Natural killer cell treated with Interleukin-12 subunit alpha and Interleukin-12 subunit beta and Interleukin-15 and Interleukin-18, amount 100 ng/mL, for 72 hours (primary cell): ENCODE measurements at places on chromosomes 5 and 9. TPM values are rescaled to one million over a fixed set of nuclear protein-coding genes. Genes with fewer than 3 reads are reported as not detected.

- no peak overlapping the region for H3K27ac ChIP-seq
- H3K27me3 ChIP-seq = no peaks in the 10 kb centered on the region
- H3K36me3 ChIP-seq = no peaks in the 10 kb centered on the region
- H3K4me3 ChIP-seq = no peak overlapping the region
- no peaks in the 10 kb centered on the region for H3K4me1 ChIP-seq
Measured at GRCh38 chr5:60399507-60399906, 300.5 kb downstream of the DEPDC1B start.

DNA sequence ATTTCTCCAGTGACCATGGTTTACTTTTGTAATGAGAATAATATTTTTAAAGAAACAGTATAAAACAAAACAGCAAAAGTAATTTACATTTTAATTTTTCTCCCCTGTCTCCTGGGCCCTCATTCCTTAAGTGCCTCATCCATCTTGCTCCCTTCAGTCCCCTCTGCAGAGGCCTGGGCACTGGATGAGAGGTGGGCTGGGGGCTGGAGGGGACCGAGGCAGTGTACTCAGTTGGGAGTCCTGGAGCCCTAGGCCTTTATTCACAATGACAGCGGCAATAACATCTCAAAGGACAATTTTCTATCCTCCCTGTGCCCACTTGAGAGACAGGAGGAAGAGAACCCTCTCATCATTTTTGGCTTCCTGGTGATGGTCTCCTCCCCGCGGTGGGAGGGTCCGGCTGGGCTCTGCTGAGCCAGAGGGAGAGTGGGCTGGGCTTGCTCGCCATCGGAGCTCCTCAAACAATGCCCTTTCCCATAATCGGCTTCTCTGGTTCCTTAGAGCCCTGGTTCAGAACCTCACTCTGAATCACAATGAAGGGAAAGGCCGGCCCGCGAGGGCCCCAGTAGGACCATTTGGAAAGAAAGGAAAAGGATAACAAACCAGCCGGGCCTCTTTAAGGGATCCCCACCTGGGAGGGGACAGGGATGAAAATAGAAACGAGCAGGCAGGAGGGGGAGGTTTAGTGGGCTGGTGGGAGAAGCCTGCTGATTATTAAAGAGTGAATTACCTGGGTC lies 9.7 kb upstream of the SMIM32 start:
- no peaks in the 10 kb centered on the region for H3K4me1 ChIP-seq
- no peak for DNase-seq
- H3K27me3 ChIP-seq = peaks cover 19% of the 10 kb centered on the region
- no peak overlapping the region for H3K27ac ChIP-seq
- H3K4me3 ChIP-seq = no peak overlapping the region
- no peaks in the 10 kb centered on the region for H3K36me3 ChIP-seq

- DNase-seq = no peak
- H3K36me3 ChIP-seq = peaks cover 5% of the 10 kb centered on the region
- H3K4me3 ChIP-seq = no peak overlapping the region
- H3K27me3 ChIP-seq = peaks cover 30% of the 10 kb centered on the region
- H3K4me1 ChIP-seq = peaks cover 8% of the 10 kb centered on the region
- H3K27ac ChIP-seq = no peak overlapping the region
Measured at GRCh38 chr9:126607086-126607485, 6.6 kb upstream of the LMX1B start.

Gene PCAT7
- not detected for total RNA-seq

DNA sequence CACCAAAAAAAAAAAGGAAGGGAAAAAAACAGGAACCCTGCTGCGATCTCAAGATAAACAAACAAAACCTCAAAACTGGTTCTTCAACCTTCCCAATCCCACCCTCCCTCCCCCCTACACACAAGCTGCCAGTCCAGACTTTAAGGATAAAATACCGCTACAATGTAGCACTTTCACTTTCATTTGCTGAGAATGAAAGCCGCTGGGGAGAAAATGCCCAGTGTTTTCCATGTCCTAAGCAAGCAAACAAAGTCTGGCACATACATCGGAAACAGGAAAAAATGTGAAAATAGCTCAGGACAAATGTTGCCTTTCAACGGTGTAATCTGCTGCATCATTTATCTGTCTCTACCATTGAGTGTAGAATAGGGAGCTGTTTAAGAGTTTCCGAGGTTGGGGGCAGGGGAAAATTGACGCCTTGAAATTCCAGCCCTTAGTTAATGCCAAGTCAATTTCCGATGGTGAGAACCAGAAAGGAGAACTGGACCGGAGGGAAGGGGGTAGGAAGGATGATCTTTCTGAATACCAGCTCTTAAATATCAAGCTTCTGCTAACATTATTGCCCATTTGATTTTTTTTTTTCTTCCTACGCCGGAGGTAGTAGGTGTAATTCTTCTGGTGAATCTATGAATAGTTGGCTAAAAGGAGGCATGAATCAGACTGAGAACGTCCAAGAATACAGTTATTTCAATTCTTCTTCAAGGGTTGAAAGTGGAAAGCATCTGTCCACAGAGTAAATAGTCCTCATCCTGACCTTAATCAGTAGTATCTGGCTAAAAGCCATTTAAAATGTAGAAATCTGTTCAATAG lies 1.2 kb upstream of the ADAMTS6 start:
- no peaks in the 10 kb centered on the region for H3K36me3 ChIP-seq
- H3K27me3 ChIP-seq = no peaks in the 10 kb centered on the region
- DNase-seq = no peak
- peaks cover 9% of the 10 kb centered on the region for H3K4me1 ChIP-seq
- H3K4me3 ChIP-seq = no peak overlapping the region

DNA sequence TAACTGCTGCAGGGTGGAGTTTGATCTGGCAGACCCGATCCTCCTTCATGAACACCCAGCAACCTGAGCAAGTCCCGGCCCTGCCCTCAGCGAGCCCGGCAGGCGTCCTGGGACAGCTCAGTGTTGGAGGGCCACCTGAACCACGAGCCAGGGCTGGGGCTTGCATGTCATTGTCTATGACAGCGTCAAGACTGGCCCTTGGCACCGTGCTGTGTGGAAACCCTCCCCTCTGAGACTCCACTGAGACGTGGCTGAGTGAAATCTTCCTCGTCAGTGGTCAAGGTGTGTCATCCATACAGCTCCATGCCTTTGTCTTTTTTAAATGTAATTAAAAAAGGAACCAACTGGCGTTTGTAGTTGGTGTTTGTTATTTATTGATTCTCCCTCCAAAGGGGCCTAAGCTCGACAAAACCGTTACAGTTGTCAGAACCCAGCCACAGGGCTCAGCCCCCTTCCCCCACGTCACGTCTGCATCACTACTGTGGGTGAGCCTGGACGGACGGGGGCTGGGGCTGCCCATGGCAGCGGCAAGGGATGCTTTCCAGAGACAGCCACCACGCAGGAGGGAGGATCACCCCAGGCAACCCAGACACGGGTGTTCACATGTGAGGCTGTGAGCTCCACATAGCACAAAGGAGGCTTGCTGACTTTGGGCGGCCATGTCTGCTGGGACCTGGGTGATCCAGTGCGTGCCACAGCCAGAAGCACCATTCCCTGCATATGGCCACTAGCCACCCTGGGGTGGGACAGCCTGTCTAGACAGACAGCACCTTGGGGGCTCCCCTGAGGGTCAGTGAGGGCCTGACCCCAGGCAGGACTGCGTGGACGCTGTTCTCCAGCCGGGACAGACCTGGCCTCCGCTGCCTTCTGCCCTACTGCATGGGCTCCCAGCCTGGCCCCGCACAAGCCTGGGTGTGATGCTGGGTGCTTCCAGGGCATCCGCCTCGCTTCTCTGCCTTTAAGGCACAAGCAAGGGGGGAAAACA lies 7.3 kb downstream of the UCK1 start:
- DNase-seq = no peak
- peaks cover 4% of the 10 kb centered on the region for H3K36me3 ChIP-seq
- H3K27ac ChIP-seq = no peak overlapping the region
- H3K4me3 ChIP-seq = no peak overlapping the region
- H3K27me3 ChIP-seq = no peaks in the 10 kb centered on the region

Gene EDIL3
- not detected for total RNA-seq

GRCh38 chr9:129023036-129023907 lies 4.9 kb downstream of the SH3GLB2 start:
- no peak overlapping the region for H3K27ac ChIP-seq
- H3K36me3 ChIP-seq = no peaks in the 10 kb centered on the region
- DNase-seq = no peak
- no peak overlapping the region for H3K4me3 ChIP-seq

DNA sequence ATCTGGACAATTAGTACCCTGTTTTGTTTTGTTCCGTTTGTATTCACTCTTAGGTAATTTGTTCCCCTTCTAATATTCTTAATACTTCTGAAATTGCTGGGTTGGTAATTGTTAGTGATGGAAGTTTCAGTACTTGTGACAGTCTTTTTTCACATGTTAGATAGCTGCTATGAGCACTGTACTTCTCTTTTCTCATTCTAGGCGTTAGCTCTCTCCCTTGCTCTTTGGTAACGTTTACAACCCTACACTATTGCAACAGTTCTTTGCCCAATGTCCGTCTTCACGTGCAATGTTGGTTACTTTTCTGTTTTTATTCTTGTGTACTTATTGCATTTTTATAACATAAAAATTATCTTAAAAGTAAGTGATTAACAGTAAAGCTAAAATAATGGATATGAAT lies 1509.0 kb downstream of the MAT2B start:
- H3K4me3 ChIP-seq = no peak overlapping the region
- no peaks in the 10 kb centered on the region for H3K27me3 ChIP-seq
- no peaks in the 10 kb centered on the region for H3K4me1 ChIP-seq
- H3K36me3 ChIP-seq = no peaks in the 10 kb centered on the region

DNA sequence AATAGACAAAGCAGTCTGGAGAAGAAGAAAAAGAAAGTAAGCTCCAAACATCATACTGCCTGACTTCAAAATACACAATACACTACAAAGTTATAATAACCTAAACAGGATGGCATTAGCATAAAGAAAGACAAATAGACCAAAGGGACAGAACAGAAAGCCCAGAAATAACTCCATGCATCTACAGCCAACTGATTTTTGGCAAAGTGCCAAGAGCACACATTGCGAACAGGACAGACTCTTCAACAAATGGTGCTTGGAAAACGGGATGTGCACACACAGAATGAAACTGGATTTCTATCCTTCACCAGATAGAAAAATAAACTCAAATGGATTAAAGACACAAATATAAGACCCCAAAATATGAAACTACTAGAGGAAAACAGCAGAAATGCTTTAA lies 66.6 kb upstream of the SPATA31E1 start:
- no peak overlapping the region for H3K27ac ChIP-seq
- no peak overlapping the region for H3K4me3 ChIP-seq
- DNase-seq = no peak

Gene TLX3
- not detected for total RNA-seq

DNA sequence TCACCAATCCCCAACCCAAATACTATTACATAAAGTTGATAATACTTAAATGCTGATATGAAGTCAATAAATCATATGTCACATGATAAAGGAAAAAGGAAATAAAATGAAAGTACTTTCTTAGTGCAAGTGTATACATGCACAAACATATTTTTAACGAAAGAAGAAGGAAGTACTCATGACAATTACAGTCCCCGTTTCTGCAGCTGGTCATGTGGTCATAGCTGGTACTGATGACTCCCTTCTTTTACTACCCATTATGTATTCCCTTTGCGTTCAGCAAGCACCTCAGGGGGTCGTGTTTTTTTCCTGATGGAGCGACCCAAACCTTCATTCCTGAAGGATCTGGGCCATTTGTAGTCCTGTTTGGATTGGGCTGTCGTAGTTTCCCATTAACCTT lies 27.3 kb downstream of the CENPP start:
- no peak overlapping the region for H3K4me3 ChIP-seq
- peaks cover 14% of the 10 kb centered on the region for H3K4me1 ChIP-seq

DNA sequence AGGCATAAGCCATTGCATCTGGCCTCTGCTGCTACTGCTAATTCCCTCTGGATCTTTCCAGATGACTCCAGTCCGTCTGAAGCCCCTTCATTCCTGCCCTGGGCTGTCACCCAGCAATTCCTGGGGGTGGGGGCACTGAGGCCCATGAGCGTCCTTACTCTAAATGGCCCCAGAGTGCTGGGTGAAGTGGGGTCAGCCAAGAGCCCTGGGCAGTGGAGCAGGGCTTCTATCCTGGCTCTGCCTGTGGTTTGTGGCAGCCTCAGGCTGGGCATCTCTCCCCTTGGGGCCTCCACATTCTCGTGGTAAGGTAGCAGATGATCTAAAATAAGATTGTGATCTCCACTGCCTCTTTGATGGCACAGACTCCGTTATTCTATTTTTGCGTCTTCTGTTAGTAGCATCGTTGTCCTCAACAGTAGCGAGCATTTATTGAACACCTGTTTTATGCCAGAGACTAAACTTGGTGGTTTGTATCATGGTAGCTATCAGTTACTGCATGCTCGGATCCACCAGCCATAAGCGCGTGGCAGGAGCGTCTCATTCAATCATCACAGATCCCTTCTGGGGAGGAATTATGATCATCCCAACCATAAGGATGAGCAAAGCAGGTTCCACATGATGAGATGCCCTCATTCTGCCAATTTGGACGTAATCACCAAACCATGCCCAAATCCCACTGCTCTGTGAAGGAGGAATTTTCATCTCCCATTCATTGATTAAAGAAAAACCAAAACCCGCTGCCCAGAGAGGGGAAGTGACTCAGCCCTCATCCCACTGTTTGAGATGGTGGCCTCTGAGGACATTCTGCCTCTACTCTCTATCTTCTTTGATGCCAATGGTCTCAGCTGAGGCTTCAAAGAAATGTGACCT lies 21.9 kb upstream of the DUSP1 start:
- H3K27me3 ChIP-seq = peaks cover 3% of the 10 kb centered on the region
- peaks cover 5% of the 10 kb centered on the region for H3K4me1 ChIP-seq
- no peak for DNase-seq
- no peak overlapping the region for H3K27ac ChIP-seq
- H3K36me3 ChIP-seq = no peaks in the 10 kb centered on the region
- no peak overlapping the region for H3K4me3 ChIP-seq
